ENCODE measurements at places on chromosomes 11 and 22. TPM values are rescaled to one million over a fixed set of nuclear protein-coding genes. Genes with fewer than 3 reads are reported as not detected.
A peak's percentile ranks its signal among the peaks of the same experiment; 100 is the strongest.

Gene BCO2
- 1.3 TPM for total RNA-seq

Gene FZD4
- total RNA-seq, result 0.36 TPM

Gene OR8B8
- total RNA-seq, result not detected

Gene SPDYC
- not detected for total RNA-seq

Gene ENTHD1
- total RNA-seq, result 0.41 TPM

DNA sequence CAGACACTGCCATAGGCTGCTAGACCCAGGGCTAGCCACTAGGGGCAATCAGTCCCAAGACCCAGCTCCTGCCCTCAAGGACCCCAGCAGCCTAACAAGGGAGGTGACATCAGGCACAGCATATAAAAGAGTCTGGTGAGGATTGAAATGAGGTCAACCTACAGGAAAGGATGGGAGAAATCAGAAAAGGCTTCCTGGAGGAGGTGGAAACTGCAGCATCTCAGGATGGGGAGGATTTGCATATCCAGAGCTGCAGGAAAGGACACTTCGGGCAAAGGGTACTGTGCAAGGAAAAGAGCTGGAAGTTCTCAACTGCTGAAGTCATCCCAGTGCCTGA is 2.9 kb upstream of the ARFGAP2 start:
- DNase-seq, result peak; percentile 65

DNA sequence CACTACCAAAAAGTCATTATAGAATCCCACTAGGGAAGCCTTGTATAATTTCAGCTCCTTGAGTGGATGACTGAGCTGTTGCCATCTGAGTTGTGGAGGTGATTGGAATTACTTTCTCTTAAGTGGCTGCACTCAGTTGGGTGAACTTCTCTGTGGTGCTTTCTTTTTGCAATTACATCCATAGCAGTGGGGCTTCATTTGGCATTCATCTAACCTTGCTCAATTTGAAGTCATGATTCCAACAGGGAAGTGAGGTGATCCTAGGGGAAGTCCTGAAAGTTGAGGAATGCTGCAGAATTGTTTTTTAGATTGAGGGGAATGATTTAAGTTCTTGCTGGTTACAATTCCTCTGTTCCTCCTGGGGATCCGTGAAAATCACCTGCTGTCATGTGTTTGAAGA is 39.6 kb downstream of the ARHGAP42 start:
- DNase-seq, result no peak

GRCh38 chr11:134001088-134001487 is 44.3 kb upstream of the IGSF9B start:
- DNase-seq, result no peak

DNA sequence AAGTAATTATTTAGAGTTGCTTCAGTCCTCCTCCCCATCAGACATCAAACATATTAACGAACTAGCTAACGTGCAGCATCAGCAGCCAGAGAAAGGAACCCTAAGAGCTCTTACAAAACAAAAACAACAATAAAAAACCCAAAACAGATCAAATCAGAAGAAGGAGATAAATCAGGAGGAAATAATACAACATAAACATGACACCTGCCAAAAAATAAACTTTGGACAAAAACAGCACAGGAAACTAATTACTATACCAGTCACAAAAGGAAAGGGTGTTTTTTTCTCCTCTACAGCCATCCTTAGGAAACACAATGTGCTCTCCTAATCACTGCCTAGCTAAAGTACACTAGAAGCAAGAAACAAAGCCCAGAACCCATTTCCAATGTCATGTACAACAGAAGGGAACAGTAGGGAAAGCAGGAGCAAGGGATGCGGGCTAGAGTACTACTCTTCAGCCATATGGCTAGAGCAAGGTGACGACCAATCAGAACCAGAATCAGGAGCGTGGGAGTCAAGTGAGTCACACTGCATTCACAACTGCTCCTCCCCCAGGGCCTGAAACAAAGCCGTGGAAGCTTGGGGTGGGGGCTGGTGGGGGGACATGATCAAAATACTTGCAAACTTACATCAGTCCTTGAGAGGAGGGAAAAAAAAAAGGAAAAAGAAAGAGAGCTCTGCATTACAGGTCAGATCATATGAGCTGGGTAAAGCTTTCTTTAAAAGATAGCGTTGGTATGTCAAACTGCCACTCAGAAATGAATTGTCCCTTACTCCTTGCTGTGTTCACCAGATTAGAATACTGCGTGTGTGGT is 60.4 kb downstream of the LARGE2 start:
- peak; percentile 75 for DNase-seq

- no peak for DNase-seq
Observed at GRCh38 chr11:104792861-104793260, 105.4 kb downstream of the CASP12 start.

DNA sequence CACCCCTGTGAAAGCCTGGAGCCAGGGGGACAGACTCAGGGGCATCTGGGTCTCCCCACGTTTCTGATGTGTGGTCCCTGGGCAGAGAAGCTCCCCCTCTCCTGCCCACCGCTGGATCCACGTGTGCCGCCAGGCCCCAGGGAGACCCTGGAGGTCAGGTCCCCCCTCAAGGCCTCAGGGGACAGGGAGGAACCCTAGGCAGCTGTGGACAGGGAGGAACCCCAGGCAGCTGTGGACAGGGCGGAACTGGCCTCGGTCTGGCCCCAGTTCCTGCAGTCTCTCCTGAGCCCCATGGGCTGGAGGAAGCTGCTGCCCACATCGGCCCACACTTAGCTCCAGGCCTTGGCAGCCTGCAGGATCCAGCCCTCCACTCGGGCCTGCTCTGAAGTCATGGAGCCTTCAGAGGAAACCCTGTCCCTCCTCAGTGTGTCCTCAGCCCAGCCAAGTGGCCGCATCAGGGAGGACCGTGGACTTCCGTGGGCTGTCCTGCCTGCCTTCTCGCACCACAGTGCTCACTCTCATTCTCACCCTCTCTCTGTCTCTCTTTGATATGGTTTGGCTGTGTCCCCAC is 127.7 kb downstream of the BRD1 start:
- DNase-seq, result no peak

DNA sequence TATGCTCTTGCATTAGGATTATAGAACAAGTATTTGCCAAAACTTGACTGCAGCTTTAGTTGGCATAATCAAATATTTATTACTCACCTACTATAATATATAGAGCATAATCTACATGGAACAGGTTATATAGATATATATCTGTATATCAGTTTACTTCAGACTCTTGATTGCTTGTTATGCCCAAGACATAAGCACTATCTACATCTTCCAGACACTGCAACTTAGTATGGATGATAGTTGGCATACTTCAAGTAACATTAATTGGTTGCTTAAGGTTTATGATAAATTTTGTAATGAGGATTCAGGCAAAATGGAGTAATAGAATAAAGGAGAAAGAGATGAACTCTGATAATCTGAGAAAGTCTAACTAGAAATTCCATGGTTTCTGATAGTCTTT is 1.0 kb downstream of the CCDC15 start:
- no peak for DNase-seq

DNA sequence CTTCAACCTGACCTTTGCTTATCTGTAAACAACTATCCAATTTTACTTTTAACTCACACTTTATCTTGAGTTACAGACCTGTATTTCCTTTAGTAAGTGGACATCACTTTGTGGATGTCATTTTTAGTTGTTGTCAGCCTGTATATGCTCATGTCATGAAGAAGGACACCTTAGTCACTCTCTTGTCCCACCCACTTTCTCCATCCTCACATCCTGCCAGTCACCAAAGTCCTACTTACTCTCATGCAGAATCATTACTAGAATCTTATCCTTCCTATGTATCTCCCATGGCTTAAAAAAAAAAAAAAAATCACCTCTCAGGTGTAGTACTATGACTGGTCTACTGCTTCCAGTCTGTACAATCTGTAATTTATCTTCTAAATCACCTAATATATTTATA is 43.3 kb downstream of the SESN3 start:
- peak; percentile 30 for DNase-seq

Measured in activated CD4-positive, alpha-beta memory T cell treated with anti-CD3 and anti-CD28 coated beads for 36 hours (primary cell).